ENCODE measurements at places on chromosomes 2 and 18. TPM values are rescaled to one million over a fixed set of nuclear protein-coding genes. Genes with fewer than 3 reads are reported as not detected.

DNA sequence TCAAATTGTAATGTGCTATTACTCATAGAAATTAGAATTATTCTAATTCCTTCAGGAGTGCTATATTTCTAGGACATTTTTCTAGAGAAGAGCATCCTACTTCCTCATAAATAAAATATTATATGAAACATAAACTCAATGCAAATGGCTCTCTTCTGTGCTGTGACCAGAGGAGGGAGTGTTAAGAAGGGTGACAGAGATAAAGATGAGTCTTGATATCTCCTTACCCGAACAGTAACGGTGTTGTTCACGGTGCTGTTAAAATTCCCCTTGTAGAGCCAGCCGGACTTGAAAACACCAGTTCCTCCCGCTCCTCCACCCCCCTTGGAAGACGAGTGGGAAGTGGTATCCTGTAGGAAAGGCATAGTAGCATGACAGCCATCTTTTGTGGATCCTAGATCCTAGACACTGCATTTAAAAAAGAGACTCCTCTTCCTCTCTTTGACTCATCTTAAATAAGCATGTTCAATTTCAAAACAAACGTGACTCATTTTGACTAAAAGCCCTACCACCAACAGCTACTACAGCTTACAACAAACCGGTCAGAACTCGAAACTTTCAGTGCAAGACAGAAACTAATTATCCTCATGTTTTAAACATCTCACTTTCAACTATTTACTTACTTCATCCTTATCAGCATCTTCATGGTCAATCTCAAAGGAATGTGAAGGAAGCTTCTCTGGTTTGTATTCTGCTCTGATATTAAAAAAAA lies 156.3 kb downstream of the DOCK10 start:
- no peak overlapping the region for H3K4me3 ChIP-seq
- H3K27ac ChIP-seq, result no peak overlapping the region
- no peaks in the 10 kb centered on the region for H3K27me3 ChIP-seq
- no peak for DNase-seq
- H3K4me1 ChIP-seq, result no peaks in the 10 kb centered on the region

STK17B gene
- 8.1 TPM for total RNA-seq

MOGAT1 gene
- total RNA-seq, result not detected

CCDC102B gene
- 30.9 TPM for total RNA-seq

GRCh38 chr2:227717687-227718567 lies at the start of gene SLC19A3:
SLC19A3 (minus strand) TSS chr2:227718028; CDS start chr2:227702318, 15,710 bp downstream.
- peak; percentile 98 for DNase-seq
- H3K4me3 ChIP-seq, result peak within 1 kb of the TSS; percentile 35
- H3K36me3 ChIP-seq, result no peaks in the 10 kb centered on the region
- peaks cover 8% of the 10 kb centered on the region for H3K4me1 ChIP-seq
- H3K27me3 ChIP-seq, result peaks cover 9% of the 10 kb centered on the region

DNA sequence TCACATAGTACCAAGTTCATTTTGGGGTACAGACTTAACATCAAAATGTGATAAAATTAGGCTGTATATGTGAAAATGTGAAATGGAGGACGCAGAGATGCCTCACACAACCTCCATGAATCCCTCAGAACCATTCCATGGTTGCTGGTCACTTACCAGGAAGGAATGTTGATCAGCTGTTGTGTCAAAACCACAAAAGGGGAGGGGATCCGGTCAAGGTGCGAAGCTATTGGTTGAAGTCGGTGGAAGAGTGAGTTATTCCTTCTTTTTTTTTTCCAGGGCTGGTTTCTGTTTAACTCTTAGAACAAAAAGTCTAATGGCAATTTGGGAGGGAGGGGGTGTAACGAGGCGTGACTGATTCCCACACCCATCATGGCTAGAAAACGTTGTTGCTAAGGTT lies 32.3 kb upstream of the REG3A start:
- no peak overlapping the region for H3K4me3 ChIP-seq
- no peak for DNase-seq
- H3K27ac ChIP-seq, result no peak overlapping the region
- H3K27me3 ChIP-seq, result no peaks in the 10 kb centered on the region
- H3K36me3 ChIP-seq, result no peaks in the 10 kb centered on the region

GRCh38 chr2:40178971-40179370 lies 272.9 kb downstream of the SLC8A1 start:
- H3K36me3 ChIP-seq, result no peaks in the 10 kb centered on the region
- DNase-seq, result no peak
- H3K4me3 ChIP-seq, result no peak overlapping the region
- no peaks in the 10 kb centered on the region for H3K27me3 ChIP-seq
- H3K4me1 ChIP-seq, result no peaks in the 10 kb centered on the region
- H3K27ac ChIP-seq, result no peak overlapping the region

- DNase-seq, result no peak
- no peaks in the 10 kb centered on the region for H3K4me1 ChIP-seq
- no peaks in the 10 kb centered on the region for H3K27me3 ChIP-seq
- no peaks in the 10 kb centered on the region for H3K36me3 ChIP-seq
These were observed 155.9 kb downstream of the RAB3GAP1 start for GRCh38 chr2:135208016-135208415.

AKAIN1 gene
- total RNA-seq, result 0.18 TPM

G6PC2 gene
- not detected for total RNA-seq

UGT1A5 gene
- not detected for total RNA-seq
